ENCODE measurements at places on chromosomes 16 and 17.

DNA sequence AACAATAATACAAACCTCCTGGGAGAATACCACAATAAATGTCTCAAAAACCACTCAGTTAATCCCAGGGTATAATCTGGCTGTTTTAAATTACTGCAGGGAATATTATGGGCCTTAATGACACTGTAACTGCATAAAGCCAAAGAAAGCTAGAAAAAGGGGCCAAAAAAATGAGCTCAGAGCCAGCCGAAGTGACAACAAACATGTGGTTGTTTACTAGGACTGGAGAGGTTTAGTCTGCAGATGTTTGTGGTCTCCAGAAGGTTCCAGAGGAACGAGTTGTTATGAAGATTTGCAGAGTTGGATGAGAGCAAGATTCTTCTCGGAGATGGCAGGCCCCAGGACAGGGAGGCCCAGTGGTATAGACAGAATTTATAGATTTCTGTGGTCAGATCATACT is 97.1 kb upstream of the AKTIP start:
- no peak for DNase-seq

DNA sequence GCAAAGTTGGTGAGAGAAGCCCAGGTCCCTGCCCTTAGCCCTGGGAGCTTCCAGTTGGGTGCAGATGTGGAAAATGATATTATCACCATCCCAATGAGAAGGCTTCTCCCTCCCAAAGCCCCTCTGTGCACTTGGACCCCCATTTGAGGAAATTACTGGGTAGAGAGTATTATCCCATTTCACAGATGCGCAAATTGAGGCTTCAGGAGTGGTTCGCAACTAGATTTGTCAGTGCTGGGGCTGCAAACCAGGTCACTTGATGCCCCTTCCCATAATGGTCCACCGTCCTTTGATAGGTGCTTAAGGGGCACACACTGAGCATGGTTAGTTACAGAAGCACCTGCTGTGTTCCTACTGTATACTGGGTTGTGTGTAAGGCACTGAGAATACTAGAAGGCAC is 14.3 kb upstream of the FOXN1 start:
- DNase-seq = no peak

DNA sequence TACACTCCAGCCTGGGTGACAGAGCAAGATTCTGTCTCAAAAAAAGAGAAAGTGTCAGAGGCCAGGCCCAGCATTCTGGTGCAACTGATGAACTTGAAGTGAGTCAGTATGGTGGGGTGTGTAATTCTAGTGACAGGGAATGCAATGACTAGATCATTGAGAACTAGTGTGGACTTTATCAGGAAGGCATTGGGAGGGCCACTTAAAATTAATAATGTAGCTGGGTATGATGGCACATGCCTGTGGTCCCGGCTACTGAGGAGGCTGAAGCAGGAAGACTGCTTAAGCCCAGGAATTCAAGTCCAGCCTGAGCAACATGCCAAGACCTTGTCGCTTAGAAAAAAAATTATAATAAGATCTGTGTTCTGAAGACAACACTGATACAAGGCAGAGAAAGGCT is 90.8 kb downstream of the STX8 start:
- no peak for DNase-seq

GRCh38 chr16:84356591-84357116 is 11.7 kb upstream of the ATP2C2 start:
- DNase-seq = peak; percentile 87

- DNase-seq = no peak
Measured at GRCh38 chr16:3009568-3010390, 2.9 kb upstream of the CLDN9 start.

DNA sequence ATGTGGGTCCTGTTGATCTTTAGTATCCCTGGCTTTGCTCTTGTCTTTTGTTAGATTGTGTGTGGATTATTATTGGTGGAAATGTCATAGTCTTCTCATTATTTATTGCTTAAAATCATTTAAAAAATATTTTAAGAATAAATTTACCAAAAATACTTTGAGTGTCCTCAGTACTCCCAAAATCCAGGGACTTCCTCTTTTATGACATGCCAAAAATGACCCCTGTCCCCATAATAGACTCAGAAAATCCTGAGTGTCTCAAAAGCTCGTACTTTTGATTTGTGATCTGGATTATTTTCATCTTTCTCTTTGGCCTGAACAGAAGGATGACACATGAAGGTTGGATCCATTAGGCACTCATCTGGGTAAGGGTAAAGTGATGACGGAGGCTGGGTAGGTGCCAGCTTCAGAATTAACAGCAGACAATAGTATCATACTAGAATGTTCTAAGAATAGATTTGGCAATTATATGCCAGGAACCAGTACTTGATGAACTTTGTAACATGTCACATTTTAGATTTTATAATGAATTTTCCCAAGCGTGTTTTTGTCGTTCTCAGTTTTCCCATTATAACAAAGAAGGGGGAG is 602.2 kb upstream of the CDH8 start:
- DNase-seq = no peak

DNA sequence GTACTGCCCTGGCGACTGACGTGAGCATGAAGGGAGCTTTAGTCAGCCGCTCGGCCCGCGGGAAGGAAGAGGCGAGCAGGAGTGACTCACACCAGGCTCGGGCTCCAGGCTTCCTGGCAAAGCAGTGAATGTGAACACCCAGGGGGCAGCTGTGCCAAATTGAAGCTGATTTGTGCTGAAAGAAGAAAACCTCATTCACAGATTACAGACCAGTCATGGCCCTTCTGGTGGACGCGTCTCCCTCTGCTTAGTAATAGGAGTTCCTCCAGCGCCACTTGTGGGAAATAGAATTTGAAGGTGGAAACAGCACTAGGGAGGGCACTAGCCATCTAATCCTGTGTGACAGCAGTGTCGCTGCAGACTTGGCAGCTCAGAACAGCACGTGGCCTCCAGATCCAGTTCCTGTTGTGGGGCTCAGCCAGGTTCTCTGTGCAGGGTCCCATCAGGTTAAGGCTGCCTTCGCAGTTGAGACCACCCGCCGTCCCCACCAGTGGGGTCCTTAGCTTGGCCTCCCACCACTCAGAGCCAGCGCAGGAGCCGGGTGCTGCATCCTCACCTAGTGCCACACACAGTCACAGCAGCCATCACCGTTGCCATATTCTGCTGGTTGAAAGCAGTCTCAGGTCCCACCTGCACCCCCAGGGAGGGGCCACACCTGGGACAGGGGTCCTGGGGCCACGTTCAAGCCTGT is 164.5 kb upstream of the CHMP6 start:
- DNase-seq = peak; percentile 44

DNA sequence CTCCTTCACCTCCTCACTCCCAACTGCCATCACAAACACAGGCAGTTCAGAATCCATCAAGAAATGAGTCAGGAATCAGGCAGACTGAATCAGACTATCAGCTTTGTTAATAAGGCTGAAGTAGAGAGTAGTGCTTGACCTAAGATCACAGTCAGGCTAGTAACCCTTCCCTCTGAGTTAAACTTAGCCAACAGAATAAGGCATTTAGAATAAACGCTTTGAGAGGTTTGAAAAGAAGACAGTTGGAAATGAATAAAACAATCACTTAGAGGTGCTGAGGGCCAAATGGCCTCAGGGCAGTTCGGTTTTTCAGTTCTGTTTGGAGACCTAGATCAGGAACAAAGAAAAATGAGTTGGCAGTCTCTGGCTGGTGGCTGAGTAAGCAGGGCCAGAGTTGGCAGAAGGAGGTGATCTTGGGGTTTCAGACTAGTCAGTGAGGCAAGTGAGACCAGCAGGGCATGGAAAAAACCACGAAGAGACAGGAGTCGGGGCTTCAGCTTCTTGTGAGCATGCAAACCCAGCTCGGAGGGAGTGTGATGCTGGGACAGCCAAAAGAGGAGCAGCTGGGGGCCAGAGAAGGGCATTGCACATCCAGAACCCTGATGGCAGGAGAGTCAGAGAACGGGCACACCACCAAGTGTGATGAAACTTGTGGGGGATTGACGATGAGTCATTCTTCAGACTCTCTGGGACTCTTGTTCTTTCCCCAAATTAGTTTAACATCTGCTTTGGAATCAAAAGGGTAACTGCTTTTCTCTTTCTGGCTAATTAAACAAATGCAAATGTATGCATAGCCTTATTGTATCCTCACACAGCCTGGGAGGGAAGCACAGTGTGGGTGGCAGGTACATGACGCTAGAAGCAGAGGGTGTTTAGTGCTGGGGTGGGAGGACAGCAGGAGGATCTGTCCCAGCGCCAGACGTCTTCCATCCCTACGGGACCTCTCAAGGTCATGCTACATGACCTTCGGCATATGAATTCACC is 54.8 kb downstream of the SPECC1 start:
- DNase-seq = peak; percentile 71

GRCh38 chr16:65070831-65071432 is 50.9 kb downstream of the CDH11 start:
- peak; percentile 89 for DNase-seq

GRCh38 chr16:46973996-46974324 is 486 bp upstream of the DNAJA2 start:
- DNase-seq = no peak

DNA sequence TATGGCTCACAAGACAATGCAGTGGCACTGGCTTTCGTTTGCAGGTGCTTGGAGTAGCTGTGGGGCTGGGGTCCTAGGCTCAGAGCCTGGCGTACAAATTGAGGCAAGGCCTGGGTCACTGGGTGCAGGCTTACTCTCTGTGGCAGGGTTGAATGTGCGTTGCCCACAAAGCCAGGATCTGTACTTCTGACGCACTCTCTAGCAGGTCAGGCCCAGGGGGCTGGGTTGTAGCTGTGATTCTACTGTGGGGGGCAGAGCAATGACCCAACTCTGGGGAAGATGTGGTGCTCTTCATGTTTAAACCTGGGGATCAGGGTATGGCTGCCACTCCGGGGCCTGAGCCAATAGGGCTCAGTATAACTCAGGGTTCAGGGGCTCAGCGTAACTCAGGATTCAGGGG is 6.4 kb upstream of the PRSS21 start:
- no peak for DNase-seq

DNA sequence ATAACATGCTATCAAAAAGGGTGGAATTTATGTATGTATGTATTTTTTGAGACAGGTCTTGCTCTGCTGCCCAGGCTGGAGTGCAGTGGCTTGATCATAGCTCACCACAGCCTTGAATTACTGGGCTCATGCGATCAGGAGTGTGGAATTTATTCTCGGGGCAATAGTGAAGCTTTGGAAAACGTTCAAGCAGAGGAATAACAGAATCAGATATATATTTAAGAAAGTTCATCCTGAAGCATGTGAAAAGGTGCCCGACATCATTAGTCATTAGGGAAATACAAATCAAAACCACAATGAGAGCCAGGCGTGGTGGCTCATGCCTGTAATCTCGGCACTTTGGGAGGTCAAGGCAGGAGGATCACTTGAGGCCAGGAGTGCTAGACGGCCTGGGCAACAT is 7.7 kb upstream of the ITGAE start:
- DNase-seq = no peak

DNA sequence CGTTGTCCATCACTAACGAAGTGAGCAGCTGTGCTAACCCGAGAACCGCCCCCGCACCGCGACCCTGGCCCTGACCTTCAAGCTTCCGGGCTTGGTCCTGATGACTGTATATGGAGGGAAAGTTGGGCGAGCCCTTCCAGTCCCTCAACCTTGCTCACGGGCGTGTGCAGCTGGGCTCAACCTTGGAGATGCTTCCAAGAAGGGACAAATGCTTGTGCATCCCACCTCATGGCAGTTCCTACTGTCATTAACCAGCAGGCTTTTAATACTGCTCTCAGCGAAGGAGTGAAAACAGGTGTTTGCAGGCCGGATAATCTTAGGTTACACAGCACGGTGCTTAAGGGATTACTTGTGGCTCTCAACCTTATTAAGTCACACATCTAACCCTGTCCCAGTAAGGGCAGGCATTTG is 33.5 kb downstream of the SRL start:
- no peak for DNase-seq

DNA sequence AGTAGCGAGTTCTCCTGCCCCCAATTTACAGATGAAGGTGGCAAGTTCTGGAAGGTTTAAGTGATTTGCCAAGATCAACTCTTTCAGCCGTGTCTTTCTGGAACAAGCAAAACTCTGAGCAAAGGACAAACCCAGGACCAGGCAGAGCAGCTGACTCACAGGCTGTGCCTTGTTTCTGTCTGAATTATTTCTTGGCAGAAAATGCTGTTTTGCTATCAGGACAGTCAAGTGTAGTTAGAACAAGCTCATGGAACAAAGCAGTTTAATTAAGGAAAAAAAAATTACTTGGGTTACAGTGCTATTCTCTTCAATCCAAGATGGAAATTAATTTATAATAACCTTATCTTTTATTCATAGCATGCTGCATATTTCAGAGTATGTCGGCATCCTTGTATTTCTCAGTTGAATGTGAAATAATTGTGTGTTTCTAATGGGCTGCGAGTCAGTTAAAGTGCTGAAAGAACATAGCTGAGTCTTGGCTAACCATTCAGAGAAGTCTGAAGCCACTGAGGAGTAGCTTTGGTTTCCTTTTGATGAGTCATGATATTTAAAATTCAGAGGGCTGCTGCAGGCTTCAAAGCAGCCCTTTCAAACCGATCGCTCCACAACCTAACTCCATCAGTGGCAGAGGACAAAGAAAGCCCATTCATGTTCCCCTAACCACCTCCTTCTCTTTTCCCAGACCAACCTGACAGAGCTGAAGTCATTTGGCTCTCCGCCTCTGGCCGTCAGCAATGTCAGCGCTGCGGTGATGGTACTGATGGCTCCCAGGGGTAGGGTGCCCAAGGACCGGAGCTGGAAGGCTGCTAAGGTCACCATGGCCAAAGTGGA is 143.7 kb downstream of the ZNF18 start:
- peak; percentile 67 for DNase-seq

GRCh38 chr16:12026741-12027490 is 50.4 kb downstream of the SNX29 start:
- no peak for DNase-seq

GRCh38 chr17:71658996-71659395 is 461.8 kb upstream of the SOX9 start:
- DNase-seq = no peak

DNA sequence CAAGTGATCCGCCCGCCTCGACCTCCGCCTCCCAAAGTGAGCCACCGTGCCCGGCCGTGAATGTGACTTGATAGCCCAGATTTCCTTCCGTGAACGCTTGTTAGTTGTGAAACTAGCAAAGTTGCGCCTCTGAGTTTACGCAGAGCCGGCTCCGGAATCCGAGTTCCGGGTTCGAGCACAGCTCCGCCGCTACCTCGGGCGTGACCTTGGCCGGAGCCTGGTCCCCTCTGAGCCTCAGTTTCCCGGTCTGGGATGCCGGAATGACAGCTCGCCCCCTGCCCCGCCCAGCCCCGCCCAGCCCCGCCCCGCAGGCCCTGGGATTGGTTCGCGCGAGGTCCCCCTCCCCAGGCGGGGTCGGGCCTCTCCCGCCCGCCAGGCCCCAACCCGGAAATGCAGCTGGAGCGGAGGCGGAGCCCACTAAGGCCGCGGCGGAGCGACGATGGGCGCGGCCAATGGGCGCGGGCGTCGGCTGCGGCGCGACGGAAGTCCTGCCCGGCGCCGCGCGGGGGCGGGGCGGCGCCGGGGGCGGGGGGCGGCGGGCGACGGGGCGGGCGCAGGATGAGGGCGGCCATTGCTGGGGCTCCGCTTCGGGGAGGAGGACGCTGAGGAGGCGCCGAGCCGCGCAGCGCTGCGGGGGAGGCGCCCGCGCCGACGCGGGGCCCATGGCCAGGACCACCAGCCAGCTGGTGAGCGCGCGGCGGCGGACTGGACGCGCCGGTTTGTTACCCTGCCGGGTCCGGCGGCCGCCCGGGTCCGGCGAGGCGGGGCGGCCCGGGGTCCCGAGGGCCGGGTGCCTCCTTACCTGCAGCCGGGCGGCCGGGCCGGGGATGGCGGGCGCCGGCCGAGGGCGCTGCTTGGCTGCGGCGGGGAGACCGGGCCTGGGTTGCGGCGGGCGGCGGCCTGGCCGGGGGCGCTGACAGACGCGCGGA is at the start of gene PDPK1:
Gene PDPK1 (plus strand): TSS at position 571 of the 929 bp plus-strand sequence. CDS start 92 bp downstream, at position 663.
- peak; percentile 95 for DNase-seq

- peak; percentile 17 for DNase-seq
Measured at GRCh38 chr16:5928476-5929065, 831.0 kb upstream of the EEF2KMT start.

- no peak for DNase-seq
Measured at GRCh38 chr17:66764506-66764905, 70.4 kb upstream of the CACNG5 start.
